Left renal pelvis (tissue), 4 donors: ENCODE measurements at places on chromosomes 2 and 18. TPM values are rescaled to one million over a fixed set of nuclear protein-coding genes. Genes with fewer than 3 reads are reported as not detected.

PGAP1 gene
- polyA plus RNA-seq: 30.2 TPM

RPRM gene
- 4.1 TPM for polyA plus RNA-seq

MPHOSPH10 gene
- polyA plus RNA-seq: 42.6 TPM

INHBB gene
- 1.1 TPM for polyA plus RNA-seq

GALNT1 gene
- polyA plus RNA-seq: 71.3 TPM

REG1B gene
- not detected for polyA plus RNA-seq

DNA sequence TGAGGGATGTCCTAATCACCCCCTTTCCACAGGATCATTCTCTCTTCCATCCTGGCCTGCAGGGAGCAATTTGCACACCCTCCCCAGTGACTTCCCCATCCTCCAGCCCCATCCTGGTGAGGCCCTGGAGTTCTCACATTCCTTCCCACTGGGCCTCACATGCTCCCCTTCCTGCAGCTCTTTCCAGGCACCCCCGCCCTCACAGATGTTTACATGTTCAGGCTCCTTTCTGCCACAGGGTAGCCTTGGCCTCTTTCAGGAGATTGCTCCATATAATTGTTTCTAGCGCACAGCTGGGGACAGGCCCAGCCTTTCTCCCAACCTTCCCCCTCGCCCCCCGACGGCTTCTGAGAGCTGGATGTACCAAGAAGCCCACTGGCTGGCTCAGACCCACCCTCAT is 288.4 kb upstream of the TRIB2 start:
- no peak for DNase-seq

- DNase-seq: no peak
These were observed 2.5 kb downstream of the MPPE1 start for GRCh38 chr18:11905613-11906012.

DNA sequence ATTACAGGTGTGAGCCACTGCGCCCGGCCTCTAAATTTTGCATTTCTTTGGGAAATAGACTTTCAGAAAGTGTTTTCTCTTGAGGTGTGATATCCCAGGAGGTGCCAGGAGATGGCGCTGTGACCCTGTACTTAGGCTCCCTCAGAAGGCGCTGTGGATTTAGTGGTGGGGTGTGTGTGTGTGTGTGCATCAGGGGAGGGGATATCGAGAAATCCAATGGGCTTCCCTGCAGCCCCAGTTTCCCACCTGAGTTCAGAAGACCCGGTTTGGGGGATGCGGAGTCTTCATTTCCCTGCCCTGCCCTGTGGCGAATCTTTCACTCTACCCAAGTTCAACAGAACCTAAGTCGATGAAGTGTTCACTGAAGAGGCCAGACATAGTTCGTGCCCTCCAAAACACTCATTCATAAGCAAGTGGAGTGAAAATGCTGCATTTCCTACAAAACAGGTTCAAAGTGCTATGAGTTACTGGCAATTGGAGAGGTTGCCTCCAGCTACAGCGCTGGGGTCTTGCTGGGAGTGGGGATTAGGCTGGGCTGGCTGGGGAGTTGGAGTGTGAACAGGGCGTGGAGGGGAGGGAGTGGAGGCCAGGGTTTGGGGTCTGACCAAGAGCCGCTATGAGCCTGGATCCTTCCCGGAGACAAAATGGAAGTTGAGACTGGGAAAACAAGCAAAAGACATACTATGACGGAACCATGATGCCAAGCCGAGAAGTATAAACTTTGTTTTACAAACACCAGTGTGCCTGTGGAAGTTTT is 6.5 kb upstream of the WNT6 start:
- no peak for DNase-seq

GRCh38 chr18:6413579-6414117 is 1.1 kb downstream of the L3MBTL4 start:
- no peak for DNase-seq

DNA sequence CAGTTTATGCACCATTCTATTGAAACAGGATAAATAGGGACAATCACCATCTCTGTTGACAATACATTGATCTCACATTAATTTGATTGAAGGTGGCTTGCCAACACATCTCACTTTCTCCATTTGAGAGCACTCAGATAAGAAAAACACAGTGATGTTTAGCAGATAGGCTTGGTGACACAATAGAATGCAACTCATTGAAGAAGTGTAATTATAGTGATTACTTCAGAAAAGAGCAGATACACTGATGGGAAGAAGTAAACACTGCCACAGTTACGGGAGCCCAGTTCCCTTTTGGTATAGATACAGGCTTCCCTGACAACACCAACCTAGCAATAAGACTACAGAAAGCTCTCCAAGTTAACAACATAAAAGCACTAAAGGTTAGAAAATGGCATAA is 89.1 kb downstream of the FIGN start:
- no peak for DNase-seq

DNA sequence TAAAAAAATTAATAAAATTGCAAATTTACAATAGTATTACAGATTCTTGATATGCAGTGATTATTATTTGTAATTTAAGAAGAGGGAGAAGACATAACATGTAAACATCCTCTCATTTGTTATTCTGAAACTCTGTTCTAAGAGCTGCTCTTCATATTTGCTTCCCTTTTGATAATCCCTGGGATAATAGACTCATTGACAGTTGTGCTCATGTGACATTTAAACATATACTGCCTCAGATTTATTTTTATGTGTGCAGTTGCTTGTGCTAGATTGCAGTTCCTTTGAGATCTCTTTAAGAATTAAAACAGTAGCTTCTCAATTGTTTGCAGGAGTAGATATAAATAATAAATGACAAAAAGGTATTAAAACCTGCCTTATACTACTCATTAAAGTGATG is 605.1 kb upstream of the CNTNAP5 start:
- DNase-seq: no peak

- no peak for DNase-seq
These were observed 9.8 kb upstream of the NCK2 start for GRCh38 chr2:105734762-105735538.

DNA sequence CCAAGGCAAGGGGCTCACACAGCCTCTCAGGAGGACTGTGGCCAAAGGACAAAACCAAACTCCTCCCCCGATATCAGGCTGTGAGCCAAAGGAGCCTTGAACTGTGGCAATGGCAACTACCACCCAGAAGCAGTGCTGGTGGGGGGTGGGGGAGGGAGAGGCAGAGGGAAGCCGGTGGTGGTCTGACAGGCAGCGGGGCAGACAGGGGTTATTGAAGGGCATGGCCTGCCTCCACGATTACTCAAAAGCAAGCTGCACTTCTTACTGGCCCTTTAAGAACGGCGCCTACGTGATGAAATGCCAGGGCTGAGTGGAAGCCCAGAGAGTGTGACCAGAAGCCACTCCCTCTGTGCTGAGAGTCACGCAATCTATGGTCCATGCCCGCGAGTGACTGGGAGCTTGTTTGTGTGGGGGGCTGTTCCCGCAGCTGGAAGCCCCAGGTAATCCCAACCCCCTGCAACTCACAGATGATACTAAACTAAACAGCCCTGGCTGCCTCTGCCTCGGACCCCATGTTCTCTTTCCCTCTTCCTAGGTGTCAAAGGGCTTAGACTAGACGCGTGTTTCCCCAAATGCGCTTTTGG is 128.2 kb upstream of the CXCR4 start:
- peak; percentile 46 for DNase-seq

DNA sequence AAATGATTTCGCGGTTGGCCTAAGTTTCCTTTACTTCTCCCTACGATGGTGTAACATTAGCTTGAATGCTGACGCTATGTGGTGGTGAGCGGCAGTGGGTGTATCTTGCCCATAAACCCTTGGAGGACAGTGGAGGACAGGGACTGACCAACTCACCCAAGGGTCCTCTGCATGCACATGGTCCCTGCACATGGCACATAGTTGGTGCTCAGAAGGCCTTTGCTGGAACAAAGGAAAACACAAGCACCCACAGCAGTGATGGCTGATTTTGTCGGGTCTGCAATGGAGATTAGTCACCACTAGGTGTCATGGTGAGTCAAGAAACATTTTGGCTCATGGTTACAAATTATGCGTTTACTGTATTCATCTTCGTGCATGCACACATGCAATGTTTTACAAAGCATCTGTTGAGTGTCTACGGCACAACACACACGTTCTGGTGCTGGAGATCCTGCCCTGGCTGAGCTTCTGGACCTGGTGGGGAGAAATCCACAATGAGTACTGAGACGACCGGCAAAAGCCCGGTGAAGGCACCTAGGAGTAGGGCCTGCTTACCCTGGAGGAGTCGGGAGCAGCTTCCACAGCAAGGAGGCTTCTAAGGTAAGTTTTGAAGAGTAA is 44.0 kb downstream of the PDCL3 start:
- DNase-seq: no peak

DNA sequence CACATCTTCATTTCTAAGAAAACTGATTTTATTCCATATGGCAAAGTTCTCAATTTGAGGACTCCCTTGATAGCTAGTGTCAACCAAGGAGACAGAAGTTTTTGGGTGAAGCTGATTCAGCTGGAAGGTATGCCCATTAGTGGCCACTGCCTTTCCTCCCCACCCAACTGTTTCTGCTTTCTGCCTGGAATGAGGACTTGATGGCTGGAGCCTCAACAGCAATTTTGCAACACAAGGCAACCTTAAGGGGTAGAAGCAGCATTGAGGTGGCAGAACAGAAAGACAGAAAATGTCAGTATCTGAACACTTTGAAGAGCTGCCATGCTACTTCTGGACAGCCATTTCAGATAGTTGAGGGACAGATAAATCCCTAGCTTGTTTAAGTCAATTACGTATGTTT is 47.0 kb downstream of the INHBB start:
- DNase-seq: no peak

DNA sequence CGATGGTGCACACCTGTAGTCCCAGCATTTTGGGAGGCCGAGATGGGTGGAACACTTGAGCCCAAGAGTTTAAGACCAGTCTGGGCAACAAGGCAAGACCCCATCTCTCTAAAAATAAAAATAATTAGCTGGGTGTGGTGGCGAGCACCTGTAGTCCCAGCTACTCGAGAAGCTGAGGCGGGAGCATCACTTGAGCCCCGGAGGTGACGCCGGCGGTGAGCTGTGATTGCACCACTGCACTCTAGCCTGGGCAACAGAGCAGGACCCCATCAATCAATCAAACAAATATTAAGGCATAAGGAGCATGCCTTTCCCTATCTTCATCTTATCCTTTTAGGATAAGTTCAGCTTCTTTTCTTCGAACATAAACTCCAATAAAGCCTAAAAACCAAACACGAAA is 1.1 kb downstream of the WDSUB1 start:
- DNase-seq: no peak

GRCh38 chr2:224145751-224146355 is 106.8 kb upstream of the SERPINE2 start:
- no peak for DNase-seq
